GM10248 (cell line): ENCODE measurements at places on chromosomes 12 and 14.

DNA sequence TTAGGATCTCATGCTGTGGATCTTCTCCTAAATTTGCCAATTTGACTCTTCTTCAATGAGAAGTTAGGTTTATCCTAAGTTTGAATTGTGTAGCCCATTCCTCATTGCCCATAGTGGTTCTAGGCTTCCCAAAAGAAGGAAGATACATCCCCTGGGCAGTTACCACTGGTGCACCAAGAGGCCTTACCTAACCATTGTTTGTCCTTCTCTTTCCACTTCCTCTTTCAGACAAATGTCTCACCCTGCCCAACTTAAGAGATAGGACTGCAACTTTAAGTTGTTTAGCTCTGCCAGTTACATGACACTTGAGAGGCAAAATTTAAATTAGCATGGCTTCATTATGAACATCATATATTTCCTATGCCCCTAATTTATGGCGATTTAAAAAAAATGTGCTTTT, 9.4 kb upstream of the KCNH3 start:
- peak; percentile 25 for DNase-seq

DNA sequence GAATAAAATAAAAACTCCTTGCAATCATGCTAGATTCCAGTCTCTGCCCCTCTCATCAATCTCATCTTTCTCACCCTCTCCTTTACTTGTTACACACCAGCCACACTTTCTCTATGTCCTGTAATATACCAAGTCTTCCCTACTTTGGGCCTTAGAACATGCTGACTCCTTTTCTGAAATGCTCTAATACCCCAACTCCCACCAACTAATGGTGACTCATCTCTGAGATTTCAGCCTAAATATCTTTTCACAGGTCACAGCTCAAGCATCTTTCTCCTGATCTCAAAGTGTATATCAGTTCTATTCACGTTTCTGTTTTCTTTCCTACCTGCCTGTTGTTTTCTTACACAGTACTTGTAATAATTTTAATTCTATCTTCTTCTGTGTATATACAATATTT, 378.9 kb upstream of the PRICKLE1 start:
- no peak for DNase-seq

- no peak for DNase-seq
Observed at GRCh38 chr12:131784909-131785762, 43.1 kb upstream of the MMP17 start.

GRCh38 chr14:99286761-99287160, 14.8 kb upstream of the BCL11B start:
- DNase-seq: peak; percentile 51

- DNase-seq: no peak
Observed at GRCh38 chr14:63342371-63342770, 23.6 kb upstream of the GPHB5 start.

GRCh38 chr14:95444132-95445129, 72.0 kb downstream of the SYNE3 start:
- DNase-seq: no peak

DNA sequence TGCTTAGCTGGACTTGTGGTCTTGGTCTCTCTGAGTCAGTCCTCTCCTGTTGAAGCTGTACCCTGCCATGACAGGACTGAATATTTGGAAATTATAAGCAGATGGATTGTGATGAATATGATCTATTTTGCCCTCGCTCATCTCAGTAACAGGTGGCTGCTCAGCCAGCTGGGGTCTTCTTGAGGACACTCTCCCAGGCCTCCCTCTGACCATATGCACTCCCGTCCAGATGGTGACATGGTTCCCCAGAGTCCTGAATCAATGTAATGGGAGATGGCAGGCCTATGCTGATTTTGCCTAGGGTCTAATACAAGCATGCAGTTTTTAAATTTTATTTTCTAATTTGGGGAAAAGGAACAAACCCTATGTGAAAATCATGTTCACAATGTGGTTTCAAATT, 63.1 kb upstream of the TRHDE start:
- no peak for DNase-seq

- no peak for DNase-seq
Observed at GRCh38 chr12:34288963-34289345, 266.7 kb downstream of the ALG10 start.

DNA sequence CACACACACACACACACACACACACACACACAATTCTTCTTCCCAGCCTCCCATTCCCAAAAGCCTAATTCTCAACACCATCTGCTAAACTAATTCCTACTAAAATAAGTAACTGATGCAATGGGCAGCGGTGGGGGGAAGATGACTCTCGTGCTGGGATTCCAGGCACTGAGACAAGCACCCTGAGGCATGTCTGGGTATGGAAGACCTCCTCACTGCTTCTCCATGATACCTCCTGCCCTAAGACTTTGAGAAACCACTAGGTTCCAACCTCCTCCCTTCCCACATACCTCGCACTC, 789 bp upstream of the VWF start:
- no peak for DNase-seq

- no peak for DNase-seq
Observed at GRCh38 chr12:79624378-79624777, 66.4 kb downstream of the PAWR start.

GRCh38 chr14:45194964-45195363, 58.0 kb downstream of the MIS18BP1 start:
- peak; percentile 14 for DNase-seq

DNA sequence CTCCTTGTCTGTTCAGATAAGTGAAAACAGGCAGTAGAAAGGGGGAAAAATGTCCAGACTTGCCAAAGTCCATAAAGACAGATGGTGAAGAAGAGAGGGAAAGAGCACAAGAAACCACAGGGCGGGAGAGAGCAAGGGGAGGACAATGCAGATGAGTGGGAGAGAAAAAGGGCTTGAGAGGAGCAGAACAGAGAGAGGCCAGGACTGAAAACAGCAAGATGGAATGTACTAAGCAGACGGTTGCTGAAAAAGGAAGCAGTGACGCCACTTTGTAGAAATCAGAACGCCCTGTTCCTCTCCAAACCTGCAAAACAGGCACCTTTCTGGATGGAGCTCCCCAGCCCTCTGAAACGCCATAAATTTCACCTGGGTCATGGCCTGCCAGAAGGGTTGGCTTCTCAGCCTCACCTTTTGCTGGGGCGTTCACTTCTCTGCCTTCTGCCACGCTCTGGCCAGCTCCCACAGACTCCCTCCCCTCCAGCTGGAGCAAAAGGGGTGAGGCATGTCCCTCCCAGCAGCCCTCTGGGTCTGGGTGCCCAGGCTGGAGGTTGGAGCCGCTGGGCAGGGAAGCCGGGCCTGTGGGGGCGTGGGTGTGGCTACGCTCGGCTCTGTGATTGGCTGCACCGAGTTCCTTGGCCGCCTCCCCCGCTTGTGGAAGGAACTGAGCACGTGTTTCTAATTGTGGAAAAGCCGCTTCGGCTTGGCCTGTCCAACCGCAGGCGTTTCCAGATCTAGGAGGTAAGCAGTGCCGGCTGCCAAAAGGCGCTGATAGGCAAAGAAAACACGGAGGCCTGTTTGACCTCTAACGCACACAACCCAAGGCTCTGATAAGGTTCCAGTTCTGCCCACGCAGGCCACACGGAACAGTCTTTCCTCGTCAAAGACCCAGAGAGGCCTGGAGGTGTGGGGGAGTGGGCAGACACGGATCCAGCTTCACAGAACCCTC, 29.3 kb downstream of the SLC7A8 start:
- DNase-seq: no peak

- DNase-seq: no peak
Observed at GRCh38 chr12:117134059-117134458, 34.8 kb upstream of the TESC start.

- no peak for DNase-seq
Observed at GRCh38 chr12:72282721-72283120, 10.6 kb downstream of the TRHDE start.

- DNase-seq: no peak
Observed at GRCh38 chr12:96240656-96241055, 46.5 kb downstream of the ELK3 start.

DNA sequence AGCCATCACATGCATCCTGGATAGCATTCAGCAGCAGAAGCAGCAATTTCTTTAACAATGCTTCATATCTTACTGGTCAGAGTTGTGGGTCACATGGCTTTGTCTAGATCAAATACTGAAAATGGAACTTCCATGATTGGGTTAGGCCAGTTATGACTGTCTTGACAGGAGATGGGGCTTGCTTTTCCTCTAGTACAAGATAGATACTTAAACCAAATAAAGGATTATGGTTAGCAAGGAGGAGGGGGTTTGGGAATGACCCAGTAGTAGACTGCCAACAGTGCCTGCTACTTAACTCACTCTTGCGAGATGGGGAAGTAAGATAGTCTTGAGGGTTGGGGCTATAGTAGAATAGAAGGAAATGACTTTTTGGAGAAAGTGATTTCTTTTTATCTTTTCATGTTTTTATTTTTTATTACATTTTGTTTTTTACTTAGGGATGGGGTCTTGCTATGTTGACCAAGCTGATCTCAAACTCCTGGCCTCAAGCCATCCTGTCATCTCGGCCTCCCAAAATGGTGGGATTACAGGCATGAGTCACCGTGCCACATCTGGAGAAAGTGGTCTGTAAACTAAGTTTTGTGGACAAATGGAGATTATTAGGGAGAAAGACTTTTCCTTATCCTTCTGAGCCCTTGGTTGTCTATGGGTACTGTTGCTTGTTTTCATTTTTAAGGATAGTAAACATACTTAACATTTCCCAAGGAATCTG, 37.6 kb downstream of the WNK1 start:
- no peak for DNase-seq

DNA sequence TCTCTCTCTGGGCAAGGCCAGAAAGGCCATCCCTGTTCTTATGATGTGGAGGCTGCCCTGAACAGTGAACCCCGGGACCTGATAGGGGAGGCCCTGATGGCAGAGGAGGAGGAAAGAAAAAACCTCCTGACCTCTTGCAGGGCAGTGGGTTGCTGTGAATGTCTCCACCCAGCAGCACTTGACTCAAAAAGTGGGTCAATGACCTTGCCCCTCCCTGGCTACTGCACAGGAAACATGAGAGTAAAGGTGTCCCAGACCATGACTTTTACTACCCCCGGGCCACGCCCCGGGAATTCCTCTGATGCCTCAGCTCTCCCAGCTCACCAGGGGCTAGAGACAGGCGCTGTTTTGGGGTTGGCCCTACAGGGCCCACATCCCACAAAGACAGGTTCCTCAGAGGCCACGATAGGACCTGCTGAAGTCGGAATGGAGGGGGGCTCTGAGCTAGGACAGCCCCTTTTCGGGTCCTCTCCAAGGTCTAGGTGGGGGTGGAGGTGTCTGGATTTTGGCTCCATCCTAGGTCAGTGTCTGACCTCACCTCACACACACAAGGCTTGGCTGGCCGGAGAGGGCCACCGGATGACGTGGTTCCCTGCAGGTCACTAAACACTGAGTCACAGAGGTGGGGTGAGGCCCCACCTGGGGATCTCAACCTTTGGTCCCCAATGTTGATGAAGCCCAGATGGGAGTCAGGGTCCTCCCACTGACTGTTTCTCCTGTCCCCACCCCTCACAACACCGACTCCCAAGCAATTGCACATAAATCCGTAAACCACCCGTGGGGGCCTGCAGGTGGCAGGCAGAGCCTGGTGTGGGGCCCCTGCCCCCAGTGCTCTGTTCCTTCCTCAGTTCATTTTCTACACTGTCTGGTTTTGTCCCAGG, 1.6 kb downstream of the RHOF start:
- DNase-seq: no peak

GRCh38 chr14:87992346-87992717, 650 bp downstream of the GALC start:
- peak; percentile 59 for DNase-seq

GRCh38 chr12:62971769-62972525, 37.0 kb upstream of the PPM1H start:
- no peak for DNase-seq

- DNase-seq: no peak
Observed at GRCh38 chr12:16607906-16608775, 2.2 kb upstream of the LMO3 start.

DNA sequence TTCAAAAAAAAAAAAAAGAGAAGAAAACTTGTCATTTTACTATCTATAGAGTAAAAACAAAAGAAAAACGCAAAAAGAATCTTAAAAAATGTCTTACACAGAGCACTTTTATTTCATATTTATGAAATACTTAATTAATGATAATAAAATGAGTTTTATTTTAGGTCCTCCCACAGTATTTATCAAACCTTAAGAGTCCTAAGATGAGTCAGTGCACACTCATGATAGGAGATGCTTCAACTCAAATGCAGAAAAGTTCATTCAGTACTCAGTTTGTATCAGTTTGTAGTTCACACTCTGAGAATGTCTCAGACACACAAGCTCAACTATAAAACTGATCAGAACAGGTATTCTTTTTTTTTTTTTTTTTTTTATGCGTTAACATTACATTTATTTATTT, 41.7 kb downstream of the TRIM9 start:
- DNase-seq: no peak

DNA sequence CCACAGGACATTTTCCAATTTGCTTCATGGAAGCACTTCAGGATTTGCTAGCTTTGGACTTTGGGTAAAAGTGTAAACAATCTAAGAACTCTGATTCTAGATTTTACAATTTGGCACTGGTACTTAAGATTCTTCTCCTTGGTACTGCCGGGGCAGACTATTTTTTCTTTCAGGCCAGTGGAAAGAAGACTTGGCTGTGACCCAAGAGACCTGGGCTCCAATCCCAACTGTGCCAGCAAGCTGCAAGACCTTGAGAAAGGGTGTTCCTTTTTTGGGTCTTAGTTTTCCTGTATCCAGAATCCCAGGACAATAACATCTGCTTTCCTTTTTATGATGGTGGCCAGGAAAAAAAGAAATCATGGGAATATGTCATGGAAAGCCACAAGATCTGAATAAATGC, 148.1 kb upstream of the CRY1 start:
- DNase-seq: no peak

DNA sequence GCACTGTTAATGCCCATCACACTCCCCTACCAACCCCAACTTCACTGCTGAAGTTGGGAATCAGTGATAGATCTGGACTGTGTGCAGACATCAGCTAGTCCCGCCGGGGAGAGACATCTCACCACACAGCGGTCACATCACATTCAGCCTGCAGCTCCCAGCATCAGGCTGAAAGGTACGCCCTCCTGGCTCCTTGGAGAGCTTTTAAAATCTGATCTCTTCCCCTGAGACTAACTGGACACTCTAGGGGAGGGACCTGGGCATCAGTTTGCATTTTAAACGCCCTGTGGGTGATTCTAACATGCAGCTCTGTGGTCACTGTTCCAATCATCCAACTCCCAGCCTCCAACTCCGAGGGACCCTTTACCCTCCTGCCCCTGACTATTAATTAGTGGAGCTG, 58.4 kb downstream of the CCDC85C start:
- DNase-seq: no peak

- DNase-seq: no peak
Observed at GRCh38 chr12:112029301-112029700, 16.1 kb downstream of the ERP29 start.

- DNase-seq: no peak
Observed at GRCh38 chr12:25822281-25822680, 136.2 kb upstream of the RASSF8 start.

DNA sequence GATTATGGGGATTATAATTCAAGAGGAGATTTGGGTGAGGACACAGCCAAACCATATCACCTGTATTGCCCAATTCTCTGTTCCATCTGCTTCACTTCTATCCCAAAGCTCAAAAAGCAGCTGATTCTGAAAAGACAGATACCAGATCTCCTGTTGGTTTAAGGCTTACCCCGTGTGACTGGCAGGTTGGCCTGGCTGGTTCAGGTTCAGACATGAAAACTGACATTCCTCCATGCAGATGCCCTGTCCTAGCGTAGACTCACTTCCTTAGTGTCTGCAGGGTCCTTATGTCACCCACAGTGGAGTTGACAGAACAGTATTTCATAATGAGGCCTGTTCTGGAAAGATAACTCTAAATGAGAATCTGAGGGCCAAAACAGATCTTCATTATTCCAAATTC, 61.1 kb upstream of the FLRT2 start:
- no peak for DNase-seq
